ENCODE measurements at places on chromosomes 3 and 15.

DNA sequence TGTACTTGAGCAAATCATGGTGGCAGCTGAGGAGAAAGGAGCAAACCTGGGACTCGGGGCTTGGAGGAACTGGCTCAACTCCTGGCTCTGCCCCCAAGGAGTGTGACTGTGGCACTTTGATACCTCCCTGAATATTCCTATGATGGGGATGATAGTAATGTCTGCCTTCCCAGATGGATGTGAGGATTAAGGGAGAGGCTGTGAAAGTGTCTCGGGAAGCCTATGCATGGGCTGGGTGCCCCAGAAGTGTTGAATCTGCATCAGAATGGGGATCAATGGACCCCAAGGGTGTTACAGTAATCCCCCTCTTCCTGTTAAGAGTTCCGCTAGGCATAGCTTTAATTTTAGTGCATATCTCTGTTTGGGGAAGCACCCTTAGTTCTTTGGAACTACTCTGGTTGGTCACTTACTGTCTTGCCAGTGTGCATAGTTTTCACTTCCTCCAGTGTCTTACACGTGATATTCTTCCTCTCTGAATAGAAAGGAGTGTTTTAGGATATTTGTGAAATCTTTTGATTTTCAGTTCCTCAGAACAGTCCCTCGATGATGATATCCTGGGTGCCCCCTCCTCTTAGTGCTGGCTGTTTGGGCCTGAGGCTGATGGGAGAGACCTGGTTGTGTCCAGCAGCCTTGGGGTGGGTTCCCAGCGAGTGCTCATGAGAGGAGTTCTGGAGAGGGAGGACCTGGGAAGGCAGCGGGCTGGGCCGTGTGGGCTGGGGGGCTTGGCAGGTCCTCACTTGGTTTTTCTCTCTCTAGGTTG, 97.5 kb downstream of the CHDH start:
- DNase-seq: no peak

GRCh38 chr3:38367779-38368178, 21.2 kb downstream of the XYLB start:
- DNase-seq: no peak

DNA sequence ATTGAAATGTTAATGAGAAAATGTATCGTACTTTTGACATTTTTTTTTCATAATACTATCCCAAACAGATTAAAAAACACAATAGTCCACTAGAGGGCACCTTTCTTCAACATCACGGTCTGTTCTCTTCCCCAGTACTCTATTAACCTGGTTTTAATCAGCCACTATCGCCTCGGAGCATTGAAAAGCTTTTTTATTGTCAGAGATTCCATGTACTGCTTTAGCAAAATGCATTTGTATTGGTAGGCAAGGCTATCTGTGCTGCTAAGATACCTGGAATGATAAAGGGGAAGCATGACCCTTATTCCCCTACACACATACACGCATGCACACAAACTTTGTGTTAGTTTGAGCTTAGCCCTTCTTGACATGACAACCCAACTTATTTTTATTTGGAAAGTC, 160.1 kb upstream of the IL12A start:
- DNase-seq: no peak

DNA sequence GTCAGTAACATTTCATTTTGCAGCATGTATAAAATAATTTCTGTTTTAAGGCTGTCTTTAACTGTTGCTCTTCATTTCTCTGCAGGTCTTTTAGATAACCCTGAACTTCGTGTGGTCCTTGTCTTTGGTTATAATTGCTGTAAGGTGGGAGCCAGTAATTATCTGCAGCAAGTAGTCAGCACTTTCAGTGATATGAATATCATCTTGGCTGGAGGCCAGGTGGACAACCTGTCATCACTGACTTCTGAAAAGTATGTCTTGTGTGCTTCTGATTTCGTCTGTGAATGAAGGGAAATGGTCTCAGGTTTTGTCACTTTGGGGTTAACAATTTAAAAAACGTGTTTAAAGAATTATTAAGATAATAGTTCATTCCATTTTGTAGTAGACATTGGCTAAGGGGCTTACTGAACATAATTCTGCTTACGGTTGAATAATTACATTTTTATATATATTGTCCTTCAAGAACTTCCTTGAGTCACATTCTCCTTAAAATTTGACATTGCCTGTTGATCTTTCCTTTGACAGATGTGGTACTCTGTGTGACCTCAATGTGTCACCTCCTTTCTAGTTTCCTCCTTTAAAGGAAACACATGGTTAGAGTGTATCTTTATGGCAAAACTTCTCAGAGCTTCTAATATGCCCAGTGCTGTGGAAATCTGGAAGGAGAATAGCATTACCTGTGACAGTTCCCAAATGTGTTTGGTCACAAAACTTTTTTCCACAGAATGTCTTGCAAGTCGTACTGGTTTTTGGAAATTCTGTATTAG, 26.3 kb downstream of the FBXO22 start:
- DNase-seq: no peak

GRCh38 chr3:6168256-6168655, 692.7 kb upstream of the GRM7 start:
- no peak for DNase-seq

DNA sequence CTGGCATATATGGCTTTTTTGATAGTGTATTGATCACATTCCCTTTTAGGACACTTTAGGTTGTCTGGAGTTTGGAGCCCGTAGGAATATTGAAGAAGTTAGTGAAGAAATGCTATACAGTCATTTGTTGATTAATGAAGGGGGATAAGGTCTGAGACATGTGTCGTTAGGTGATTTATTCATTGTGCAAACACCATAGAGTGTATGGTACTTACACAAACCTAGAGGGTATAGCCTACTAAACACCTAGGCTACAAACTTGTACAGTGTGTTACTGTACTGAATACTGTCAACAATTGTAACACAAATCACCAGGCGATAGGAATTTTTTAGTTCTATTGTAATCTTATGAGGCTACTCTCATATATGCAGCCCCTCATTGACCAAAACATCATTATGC, 3.3 kb downstream of the TPM1 start:
- DNase-seq: no peak

DNA sequence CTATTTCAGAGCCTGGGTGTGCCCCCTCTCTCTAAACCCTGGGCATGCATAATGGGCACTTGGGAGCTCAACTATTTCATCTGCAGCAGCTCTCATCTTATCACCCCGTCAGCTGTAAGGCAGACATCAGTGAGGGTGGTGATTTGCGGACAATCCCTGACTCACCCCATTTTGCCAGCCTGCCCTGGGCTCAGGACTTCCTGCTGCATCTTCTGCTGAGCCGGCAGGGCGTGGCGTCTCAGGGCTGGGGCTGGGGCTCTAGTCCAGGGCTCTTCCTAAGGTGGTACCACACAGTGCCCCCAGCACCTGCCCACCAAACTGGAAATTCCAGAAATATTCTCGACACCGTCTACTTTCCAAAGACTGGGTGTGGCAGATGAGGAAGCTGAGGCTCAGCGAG, 925 bp upstream of the PSTPIP1 start:
- no peak for DNase-seq

GRCh38 chr3:186996356-186996755, 66.0 kb downstream of the ST6GAL1 start:
- no peak for DNase-seq

- DNase-seq: no peak
These were observed 229.5 kb downstream of the SHQ1 start for GRCh38 chr3:72618739-72619138.

DNA sequence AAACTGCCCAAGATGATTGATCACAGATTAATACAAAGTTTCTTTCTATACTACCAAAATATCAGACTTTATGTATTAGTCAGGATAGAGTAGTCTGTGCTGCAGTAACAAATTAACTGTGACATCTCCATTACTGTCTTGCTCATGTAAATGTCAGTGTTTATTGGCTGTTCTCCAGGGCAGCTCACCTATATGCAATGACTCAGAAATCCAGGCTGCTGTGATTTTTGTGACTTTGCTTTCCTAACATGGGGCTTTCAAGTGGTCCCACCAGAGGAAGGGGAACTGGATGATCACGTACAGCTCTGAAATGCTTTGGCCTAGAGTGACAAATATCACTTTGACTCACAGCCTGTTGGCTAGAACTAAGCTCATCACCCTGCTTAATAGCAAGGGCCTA, 12.9 kb downstream of the PLS1 start:
- no peak for DNase-seq

DNA sequence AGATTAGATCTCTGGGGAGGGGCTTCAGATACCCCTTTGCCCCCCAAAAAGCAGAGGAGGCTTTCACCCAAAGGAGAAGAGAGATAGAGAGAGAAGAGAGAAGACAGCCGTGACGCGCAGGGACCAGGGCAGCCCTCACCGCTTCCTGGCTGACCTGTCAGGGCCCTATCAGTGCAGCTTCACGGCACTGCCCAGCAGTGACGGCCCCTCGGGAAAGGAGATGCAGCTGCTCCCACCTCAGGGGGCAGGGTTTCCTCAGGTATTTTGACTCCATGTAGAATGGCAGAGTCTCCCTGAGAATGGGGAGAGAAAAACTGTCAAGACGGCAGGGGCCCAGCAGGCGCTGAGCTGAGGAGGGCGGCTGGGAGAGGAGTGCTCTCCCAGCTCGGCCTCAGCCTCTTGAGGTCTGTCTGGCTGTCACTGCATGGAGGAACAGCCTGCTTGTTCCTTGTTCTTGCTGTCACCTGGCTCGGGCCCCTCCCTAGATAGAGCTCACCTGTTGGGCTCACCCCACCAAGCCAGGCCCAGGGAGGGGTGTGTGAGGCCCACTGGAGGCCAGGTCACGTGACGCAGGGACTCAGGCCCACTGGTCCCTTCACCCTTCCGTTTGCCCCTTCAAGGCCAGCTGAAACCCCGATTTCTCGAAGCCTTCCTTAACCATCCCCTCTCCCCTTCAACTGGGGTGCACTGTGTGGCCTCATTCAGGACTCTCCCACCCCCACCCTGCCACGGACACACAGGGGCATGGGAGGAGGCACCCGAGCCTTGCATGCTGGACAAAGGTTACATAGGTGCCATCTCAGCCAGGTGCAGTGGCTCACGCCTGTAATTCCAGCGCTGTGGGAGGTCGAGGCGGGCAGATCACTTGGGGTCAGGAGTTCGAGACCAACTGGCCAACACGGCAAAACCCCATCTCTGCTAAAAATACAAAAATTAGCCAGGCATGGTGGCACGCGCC, 28.2 kb downstream of the LOXL1 start:
- DNase-seq: no peak

DNA sequence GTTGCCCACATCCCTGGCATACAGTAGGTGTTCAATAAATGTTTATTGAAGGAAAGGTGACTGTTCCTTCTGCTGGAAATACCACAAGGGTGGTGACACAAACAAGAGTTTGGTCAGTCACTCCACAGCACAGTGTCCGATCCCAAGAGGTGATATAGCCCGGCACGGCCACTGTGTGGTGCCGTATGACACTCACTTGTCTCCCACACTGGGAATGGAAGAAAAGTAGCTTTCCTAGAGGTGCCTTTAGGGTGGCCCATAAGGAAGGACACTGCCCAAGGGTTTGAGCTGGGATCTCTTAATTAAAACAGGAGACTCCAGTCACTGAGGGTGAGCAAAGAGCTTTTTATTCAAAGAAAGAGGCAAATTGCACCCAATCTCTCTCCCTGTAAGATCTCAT, 40.5 kb downstream of the TGM4 start:
- no peak for DNase-seq

DNA sequence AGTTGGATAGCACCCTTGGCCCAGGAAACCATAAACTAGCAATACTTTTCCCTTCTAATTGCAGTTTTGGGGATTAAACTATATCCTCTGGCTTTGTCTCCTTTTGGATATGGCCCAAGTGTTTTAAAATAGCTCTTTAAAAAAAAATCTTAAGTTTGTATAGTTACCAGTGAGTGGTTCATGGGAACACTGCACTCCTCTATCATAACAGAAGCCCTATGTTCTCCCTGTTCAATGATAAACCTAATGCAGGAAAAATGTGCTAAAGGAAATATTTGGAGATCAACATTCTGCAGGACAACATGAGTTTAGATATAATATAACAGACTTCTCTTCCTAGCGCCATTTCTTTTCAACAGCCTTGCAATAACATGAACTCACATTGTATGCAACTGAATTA, 13.1 kb downstream of the MRPL47 start:
- no peak for DNase-seq

DNA sequence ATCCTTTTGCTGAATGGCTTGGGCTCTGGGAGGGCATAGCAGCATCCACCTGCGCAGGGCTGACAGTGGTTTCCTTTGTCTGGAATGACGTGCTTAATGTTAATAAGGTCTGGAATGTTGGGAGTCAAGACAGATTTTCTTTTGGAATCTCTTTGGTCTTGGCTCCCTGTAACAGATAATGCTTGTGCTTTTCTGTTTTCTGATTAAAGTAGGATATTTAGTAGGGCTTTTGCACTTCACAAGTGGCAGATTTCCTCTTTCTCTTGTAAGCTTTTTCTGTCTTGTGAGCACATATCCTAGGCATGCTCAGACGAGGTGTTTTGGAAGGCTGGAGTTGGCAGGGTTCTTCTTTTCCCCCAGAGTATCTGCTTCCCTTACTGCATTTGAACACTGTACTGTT, 189.6 kb downstream of the GHSR start:
- no peak for DNase-seq

All from AG09309 (cell line).